NCI-H187 (cell line): ENCODE measurements at places on chromosomes 5 and 9.

DNA sequence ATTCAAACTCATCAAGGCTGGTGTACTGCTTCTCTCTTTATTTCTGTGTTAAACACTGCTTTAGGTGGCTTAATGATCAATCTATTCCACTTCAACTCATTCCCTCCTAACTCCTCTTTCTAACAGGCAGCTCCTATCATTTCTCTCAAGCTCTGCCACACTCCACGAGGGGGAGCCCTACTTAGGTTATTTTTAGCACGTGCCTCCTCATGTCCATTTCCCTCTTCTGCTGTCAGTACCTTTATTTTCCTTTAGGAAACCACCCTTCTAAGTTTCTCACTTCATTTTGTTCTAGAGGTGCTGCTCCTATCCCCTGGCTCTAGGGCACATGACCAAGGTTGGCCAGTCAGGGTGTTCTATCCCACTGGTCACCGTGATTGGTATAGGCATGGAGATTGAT lies 6.7 kb upstream of the BRINP1 start:
- no peak for DNase-seq

DNA sequence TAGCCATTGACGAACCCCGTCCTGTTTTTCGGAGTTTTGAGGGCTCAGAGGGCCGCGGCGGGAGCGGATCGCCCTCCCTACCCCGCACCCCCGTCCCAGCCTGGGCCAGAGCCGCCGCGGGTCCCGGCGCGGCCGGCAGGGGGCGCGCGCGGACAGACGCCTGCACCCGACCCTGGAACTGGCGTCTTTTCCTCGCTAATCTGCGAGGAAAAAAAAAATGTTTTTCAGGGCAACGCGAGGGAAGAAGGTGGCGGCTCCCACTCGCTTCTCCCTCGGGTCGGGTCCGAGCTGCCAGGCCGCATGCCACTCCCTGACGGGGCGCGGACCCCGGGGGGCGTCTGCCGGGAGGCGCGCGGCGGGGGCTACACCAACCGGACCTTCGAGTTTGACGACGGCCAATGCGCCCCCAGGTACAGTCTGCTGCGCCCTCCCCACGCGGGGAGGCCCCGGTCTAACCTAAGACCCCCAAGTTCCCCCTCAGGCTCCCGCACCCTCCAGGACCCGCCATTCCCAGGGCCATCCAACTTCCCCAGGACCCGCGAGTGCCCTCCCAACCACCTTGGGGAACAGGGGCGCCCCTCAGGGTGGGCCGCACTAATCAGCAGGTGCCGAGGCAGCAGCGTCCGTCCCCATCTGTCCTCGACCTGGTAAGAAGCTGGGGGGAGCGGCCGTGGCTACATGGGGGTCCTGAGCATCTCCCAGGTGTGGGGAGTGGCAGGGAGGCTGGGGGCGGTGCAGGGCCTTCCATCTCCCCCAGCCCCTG lies at the start of gene KCNT1:
Gene KCNT1 (plus strand): TSS at position 227 of the 763 bp plus-strand sequence. CDS start 74 bp downstream, at position 301.
- DNase-seq: no peak

- DNase-seq: no peak
These were observed 10.1 kb downstream of the IGFBPL1 start for GRCh38 chr9:38414040-38414723.

DNA sequence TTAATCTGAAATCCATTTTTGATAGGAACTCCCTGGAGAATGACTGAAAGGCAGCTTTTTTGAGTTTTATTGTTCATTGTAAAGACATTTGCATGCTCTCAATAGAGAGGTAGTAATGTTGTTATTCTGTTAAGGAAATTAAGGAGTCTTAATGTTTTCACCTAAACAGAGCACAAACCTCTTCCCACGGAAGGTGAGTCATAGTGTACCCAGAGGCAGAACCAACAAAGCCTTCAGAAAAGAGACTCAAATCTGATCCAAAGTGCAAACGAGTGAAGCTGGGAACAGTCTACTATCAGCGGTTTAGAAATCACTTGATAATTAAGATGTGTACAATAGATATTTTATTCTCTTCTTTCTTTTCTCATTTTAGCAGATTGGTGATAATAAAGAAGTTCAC lies 470.5 kb downstream of the PLK2 start:
- DNase-seq: no peak
